Fibroblast of villous mesenchyme (primary cell): ENCODE measurements at places on chromosomes 5 and 9. TPM values are rescaled to one million over a fixed set of nuclear protein-coding genes. Genes with fewer than 3 reads are reported as not detected.

DNA sequence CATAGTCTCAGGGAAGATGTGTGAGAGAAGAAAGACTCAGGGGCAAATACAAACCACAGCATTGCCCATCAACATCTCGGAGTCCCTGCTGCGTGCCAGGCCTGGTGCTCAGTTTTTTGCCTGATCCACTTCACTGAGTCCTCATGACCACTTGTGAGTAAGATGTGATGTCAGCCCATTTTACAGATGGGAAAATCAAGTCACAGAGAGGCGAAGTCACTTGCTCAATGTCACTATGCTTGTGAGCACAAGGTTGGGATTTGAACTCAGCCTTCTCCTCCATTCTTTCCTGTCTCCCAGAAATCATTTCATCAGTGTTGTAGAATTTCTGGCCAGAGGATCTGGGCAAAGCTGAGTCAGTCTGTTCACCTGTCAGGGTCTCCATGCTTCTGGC lies 34.6 kb upstream of the PSD2 start:
- DNase-seq, result no peak

GRCh38 chr9:75382126-75382525 lies 293.8 kb downstream of the OSTF1 start:
- DNase-seq, result no peak

DNA sequence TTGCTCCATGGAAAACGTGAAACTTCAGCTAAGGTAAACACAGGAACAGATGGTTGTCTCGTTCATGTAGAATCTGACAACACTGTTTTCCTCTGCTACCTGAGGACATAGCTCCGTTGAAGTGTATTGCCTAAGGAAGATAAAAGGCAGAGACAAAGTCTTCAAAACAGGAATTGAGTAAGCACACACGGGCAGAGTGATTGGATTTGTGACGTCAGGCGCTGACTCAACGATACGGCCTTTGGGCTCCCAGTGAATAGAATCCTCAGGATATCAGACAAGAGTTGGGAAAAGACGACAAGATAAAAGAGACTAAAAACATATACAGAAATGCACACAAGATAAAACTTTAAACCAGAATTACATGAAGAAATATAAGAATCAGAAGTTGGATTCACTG lies 787.1 kb upstream of the CTNND2 start:
- DNase-seq, result peak; percentile 60

DNA sequence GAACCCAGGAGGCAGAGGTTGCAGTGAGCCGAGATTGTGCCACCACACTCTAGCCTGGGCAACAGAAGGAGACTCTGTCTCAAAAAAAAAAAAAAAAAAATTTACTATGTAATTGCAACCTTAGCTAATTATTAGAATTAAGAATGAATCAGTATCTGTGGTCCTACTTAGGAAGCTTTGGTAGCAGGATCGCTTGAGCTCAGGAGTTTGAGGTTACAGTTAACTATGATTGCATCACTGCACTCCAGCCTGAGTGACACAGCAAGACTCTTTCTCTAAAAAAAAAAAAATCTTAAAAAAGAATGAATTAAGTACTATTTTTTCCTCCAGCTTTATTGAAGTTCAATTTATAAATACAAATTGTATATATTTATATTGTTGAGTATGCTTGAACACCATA lies 16.7 kb downstream of the NDUFAF2 start:
- peak; percentile 57 for DNase-seq

GRCh38 chr9:121627427-121627826 lies 24.0 kb upstream of the DAB2IP start:
- DNase-seq, result no peak

DNA sequence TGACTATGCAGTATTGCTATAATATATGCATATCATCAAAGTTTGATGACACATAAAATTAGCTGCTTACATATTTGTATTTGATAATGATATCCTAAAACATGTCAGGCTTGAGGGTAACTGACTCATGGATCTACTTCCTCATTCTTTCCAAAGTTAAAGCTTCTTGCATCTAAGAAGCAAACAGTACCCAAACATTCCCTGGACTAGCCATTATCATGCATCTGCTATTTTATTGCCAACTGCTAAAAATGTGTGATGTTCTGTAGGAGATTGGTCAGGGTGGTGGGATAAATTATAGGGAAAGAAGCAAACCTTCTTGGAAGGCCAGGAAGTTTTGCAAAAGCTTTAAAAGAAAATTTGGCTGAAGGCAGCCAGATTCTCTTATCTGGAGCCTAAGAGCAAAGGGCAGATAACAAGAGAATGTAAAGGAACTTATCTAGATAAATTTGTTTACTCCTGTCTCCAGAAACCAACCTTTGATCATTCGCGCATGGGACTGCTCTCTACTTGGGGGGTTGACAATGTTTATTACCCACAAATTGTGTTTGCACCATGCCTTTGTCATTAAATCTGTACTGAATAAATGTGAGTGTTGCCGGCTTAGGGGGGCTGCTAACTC lies 604.1 kb upstream of the TLE4 start:
- no peak for DNase-seq

DNA sequence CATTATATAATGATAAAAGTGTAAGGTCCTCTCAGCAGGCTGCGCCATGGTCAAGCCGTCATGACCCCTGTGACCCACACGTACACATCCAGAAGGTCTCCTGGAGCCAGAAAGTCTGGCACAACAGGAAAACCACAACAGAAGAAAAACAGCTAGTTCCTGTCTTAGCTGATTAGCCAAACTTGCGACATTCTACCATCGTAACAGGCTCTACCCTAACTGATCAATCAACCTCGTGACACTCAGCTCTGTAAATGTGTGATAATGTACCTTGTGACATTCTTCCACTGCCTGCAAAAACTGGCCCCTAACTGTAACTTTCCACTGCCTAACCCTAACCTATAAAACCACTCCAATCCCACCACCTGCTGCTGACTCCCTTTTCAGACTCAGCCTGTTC lies 316.4 kb upstream of the TUSC1 start:
- DNase-seq, result no peak

- DNase-seq, result no peak
Measured at GRCh38 chr9:111297066-111297824, 32.8 kb downstream of the OR2K2 start.

DNA sequence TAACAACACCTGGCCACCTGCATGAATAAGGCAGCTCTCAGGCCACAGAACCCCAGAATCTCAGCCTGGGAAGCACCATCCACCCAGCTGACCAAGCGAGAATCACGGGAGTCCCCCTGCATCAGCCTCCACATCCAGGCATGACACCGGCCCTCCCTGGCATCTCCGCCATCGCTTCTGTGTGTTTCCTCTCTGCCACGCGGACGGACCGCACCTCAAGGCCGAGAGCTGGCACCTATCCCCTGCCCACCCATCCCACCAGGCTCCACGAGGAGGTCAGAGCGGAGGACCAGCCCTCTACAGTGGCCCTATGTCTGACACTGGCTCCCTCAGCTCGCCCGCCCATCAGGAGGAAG lies 134.7 kb downstream of the COL23A1 start:
- DNase-seq, result no peak

- DNase-seq, result no peak
Measured at GRCh38 chr5:4780633-4781032, 359.5 kb upstream of the ADAMTS16 start.

DNA sequence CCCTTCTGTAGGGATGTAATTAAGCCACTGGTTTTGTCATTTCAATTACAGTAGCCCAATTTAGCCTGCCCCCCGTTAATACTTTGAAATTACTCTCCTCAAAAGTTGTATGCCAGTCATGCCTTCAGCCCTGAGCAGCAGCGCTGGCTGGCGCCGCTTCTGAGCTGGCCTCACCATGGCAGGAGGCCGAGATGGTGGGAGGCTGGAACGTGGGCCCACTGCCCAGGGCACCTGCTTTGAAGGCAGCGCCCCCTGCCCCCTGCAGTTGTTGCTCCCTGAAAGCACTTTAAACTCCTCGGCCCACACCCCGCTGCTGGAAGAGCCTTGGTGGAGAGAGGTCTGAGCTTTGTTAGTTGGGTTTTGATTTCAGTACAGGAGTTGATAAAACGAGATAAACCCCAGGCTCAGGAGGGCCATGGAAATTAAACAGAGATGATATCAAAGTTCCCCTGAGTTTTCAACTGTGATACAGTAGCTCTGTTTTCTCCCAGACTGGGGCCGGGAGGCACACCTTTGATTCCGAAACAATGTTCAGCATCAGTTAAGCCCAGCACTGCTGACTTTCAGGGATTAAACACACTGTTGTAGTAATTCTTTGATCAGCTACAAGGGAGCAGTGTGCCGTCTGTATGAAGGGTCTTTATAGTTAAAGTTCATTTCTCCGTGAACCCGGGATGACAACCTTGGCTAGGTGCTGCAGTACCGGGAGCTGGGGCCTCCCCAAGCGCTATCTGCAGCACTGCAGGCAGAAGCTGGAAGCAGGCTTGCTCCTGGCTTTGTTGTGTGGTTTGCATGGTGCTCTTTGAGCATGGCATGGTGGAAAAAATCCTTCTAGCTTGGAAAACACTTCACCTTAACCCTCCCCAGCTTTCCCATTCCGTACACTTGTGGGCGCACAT lies 9.5 kb downstream of the MVB12B start:
- DNase-seq, result no peak

DNA sequence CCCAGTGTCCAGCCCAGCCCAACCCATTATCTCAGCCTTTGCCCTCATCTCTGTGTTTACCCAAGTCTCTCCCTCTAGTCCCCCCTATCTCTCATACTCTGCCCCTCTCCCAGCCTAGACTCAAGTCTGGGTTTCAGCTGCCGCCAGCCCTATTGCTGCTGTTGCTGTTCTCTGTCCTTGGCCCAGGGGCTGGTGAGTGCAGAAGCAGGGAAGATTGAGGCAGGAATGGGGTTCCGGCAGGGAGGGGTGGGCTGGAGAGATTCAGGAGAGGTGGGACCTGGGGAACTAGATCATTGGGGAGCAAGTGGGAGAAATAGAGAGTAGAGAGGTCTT lies 702 bp downstream of the TMEM8B start:
- DNase-seq, result no peak

DNA sequence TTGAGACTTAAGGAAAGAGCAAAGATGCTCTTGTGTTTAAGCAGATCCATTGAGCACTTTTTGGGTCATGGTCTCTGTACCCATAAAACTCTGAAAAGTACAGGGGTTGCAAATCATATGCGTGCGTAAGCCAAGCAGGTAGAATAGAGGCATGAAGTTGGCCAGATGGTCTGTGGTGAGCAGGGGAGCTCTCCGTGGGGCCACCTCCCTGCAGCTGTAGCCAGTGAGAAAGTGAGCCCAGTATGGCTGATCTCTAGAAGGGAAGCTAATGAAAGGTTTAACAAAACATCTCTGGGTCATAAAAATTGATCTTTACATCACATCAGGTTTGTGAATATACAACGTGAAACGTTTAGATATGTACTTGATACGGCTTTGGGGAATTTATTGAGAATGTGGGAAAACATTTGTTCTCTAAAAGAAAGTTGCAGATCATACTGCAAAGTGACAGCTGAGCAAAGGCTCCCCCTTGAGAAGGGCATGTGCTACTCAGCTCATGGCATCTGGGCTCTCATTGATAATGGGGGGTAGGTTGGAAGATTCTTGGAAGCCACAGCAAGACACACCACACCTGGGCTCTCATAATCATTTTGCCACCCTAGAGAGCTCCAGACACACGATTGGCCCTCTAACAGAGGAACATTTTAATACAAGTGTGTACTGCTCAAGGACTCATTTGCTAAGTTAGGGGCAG lies 30.6 kb downstream of the SH3GL2 start:
- DNase-seq, result no peak

GRCh38 chr5:83993803-83994202 lies 273.1 kb upstream of the HAPLN1 start:
- DNase-seq, result no peak

DNA sequence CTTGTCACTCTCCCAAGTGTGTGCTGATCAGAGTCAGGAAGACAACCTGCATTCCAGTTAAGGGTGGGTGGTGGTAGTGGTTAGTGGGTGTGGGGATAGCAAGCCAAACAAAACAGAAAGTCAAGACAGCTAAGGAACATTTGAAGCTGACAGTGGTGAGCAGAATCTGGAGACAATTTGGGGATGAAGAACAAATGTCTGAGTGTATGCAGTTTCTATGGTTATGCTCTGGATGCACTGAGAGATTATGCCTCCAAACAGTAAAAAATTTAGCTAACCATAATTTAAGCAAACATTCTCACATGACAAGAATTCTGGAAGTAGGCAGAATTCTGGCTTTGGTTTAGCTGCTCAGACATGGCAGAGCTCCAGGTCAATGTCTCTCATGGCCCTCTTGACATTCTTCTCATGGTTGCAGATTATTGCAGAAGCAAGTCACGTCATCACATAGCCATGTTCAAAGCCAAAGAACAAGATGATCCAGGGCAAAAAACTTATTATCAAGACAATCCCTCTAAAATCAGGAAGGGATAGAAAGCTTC lies 148.7 kb downstream of the LURAP1L start:
- DNase-seq, result peak; percentile 87

- no peak for DNase-seq
Measured at GRCh38 chr5:179127136-179128040, 67.2 kb downstream of the ZNF354C start.

GRCh38 chr5:124461941-124462340 lies 284.5 kb downstream of the ZNF608 start:
- no peak for DNase-seq

DNA sequence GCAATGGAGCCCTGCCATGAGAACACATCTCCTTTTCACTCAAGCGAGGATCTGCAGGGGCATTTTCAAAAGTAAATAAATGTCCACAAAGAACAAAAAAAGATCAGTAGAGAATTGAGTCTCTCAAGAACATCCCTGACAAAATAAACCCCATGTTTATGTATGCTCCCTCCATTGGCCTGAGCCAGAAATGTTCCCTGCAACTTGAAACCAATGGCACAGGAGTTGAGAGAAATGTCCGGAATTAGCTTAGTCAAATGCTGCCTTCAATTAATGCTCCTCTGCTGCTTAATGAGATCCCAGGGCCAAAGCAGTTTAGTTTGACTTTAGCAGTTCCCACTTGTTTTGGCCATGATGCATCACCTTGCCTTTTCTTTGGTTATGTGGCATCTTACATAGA lies 238.3 kb downstream of the EBF1 start:
- no peak for DNase-seq

GRCh38 chr9:6538666-6539071 lies 106.9 kb downstream of the GLDC start:
- peak; percentile 11 for DNase-seq

DNA sequence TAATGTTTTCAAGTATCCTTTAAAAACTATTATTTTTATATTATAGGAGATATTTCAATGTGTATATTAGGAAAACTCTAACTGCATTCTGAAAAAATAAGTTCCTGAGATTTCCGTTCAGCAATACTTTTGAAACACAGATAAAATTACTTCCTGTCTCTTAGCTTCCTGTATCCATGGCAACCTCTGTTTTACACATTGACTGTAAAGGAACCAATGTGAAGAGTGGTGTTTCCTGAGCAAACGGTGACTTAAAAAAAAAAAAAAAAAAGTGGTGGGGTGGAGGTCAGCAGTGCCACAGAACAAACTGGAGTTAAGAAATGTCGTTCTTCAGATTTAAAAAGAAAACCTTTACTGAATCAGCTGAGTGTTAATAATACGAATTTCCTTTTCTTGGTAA lies at the start of gene LRRC70:
Gene LRRC70, plus strand, starts transcription at position 280 of the 400 bp plus-strand sequence. CDS start 620 bp downstream, outside the sequence.
- peak; percentile 75 for DNase-seq

GRCh38 chr5:123425431-123425830 lies 2.2 kb upstream of the CEP120 start:
- no peak for DNase-seq

- DNase-seq, result peak; percentile 89
Measured at GRCh38 chr5:159764283-159765134, 151.8 kb upstream of the ADRA1B start.

TNFSF8 gene
- total RNA-seq, result not detected in 2 replicates

MARCHF11 gene
- not detected in 2 replicates for total RNA-seq

FBXL7 gene
- total RNA-seq, result 10.6 and 11.2 TPM in 2 replicates

HBEGF gene
- 7.4 and 9.5 TPM in 2 replicates for total RNA-seq

PCDHGA9 gene
- 4.7 and 5.2 TPM in 2 replicates for total RNA-seq

CATSPER3 gene
- total RNA-seq, result under 0.01 TPM in 1 of 2 replicates, not detected in the other

CENPP gene
- total RNA-seq, result 2.2 and 2.6 TPM in 2 replicates

PHAX gene
- total RNA-seq, result 55.4 and 71.2 TPM in 2 replicates

PDLIM4 gene
- total RNA-seq, result 42.8 and 97.2 TPM in 2 replicates

NIM1K gene
- under 0.01 and 0.43 TPM in 2 replicates for total RNA-seq
